Osteoblast (primary cell): ENCODE measurements at places on chromosomes 2 and 18. TPM values are rescaled to one million over a fixed set of nuclear protein-coding genes. Genes with fewer than 3 reads are reported as not detected.

DNA sequence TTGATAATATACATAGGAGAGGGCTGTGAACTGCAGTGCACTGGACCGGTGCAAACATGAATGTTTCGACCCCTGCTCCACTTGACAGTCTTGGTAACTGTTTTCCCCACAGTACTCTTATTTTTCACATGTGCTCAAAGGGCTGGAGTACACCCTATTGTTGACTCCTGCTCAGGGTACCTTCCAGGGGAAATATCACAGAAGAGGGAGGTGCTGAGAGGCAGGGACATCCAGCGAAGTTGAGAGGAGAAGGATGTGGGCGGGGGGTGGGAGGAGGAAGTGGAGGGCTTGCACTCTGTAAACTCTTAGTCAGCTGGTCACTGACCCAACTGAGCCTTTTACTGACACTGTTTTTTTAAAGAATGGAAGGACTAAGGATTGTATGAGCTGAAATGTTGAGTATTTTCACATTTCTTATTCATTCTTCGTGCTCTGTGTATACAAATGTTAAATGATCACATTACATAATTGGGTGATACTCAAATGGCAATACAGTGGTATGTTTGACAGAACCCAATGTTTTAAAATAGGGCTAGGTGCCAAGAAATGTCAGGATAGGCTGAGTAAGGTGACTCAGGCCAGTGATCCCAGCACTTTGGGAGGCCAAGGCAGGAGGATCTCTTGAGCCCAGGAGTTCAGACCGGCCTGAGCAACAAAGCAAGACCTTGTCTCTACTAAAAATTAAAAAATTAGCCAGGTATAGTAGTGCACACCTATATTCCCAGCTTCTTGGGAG, 10.0 kb downstream of the INPP4A start:
- peak; percentile 88 for DNase-seq
- no peak overlapping the region for H3K4me3 ChIP-seq
- H3K4me1 ChIP-seq, result peaks cover 34% of the 10 kb centered on the region
- peak overlapping the region; percentile 71 for H3K27ac ChIP-seq
- no peaks in the 10 kb centered on the region for H3K36me3 ChIP-seq

The MAPK4 gene
- not detected in 2 replicates for total RNA-seq

DNA sequence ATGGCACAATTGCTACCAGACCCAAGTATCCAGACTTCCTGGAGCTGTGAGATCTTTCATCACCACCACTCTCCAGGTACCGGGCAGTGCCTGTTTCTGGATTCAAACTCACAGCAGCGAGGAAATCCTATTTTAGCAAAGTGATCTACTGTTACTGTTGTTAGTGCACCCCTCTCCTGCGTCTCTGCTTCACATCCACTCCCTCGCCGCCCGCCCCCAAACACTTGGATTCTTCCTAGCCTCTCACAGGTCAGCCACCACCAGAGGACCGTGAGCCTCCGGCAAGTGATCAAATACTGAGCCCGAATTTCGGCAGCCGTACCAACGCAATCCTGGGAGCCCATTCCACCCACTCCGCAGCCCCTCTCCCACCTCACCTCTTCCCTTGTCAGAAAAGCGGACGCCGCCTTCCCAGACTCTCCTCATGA, 519 bp downstream of the METTL4 start:
- H3K36me3 ChIP-seq, result peaks cover 12% of the 10 kb centered on the region
- peak overlapping the region; percentile 99 for H3K27ac ChIP-seq
- no peaks in the 10 kb centered on the region for H3K27me3 ChIP-seq
- H3K4me3 ChIP-seq, result peak overlapping the region; percentile 93
- DNase-seq, result peak; percentile 74
- peaks cover 28% of the 10 kb centered on the region for H3K4me1 ChIP-seq

DNA sequence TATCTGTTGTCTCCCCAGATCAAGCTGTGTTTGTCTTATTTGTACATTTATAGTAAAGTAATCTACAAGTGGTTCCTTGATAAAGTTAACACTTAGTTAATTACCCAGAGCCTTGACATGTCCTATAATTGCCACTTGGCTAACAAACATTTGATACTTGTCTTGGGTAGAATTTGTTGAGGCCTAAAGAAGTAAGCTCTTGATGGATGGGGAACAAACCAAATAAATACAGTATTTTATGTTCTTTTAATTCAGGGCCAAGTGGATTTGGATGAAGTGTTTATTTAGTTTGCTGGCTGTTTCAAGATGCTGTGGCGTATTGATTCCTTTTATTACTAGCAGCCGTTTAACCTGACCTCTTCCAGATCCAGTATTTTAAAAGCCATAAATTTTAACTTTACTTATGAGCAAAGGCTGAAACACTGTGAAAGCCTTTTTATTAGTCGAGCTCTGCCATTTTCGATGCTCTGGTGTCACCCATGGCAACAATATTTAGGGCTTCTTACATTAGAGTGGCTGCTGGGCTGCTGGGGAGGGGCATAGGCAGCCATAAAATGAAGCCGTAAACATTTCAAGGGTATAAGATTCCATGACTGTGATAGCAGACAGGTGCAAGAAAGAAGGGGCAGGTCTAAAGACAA, 401.6 kb upstream of the NRP2 start:
- H3K4me1 ChIP-seq, result no peaks in the 10 kb centered on the region
- no peaks in the 10 kb centered on the region for H3K36me3 ChIP-seq
- no peaks in the 10 kb centered on the region for H3K27me3 ChIP-seq
- no peak overlapping the region for H3K27ac ChIP-seq
- no peak overlapping the region for H3K4me3 ChIP-seq

- no peak overlapping the region for H3K27ac ChIP-seq
- H3K36me3 ChIP-seq, result no peaks in the 10 kb centered on the region
- no peak overlapping the region for H3K4me3 ChIP-seq
- H3K27me3 ChIP-seq, result no peaks in the 10 kb centered on the region
- DNase-seq, result no peak
- H3K4me1 ChIP-seq, result no peaks in the 10 kb centered on the region
Measured at GRCh38 chr2:7626139-7626537, 708.9 kb downstream of the RNF144A start.

DNA sequence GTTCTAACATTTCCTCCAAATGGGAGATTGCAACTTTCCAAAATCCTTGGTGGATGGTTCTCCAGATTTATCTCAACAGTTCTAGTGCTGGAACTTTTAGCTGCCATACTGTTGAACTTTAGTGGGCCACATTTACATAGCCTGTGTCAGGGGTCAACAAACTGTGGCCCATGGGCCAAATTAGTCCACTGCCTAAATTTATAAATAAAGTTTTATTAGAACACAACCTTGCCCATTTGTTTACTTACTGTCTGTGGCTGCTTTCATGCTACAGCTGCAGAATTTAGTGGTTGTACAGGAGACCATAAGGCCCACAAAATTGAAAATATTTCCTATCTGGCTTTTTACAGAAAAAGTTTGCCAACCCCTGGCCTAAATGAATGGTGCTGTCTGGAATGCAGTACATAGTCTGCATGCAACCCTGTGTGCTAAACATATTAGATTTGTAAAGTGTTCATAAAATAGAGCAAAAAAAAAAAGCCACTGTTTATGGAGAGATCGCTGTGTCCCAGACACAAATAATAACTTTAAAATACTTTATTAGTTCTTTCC, 30.3 kb downstream of the MGAT5 start:
- H3K27ac ChIP-seq, result no peak overlapping the region
- no peak for DNase-seq
- H3K4me3 ChIP-seq, result no peak overlapping the region
- H3K36me3 ChIP-seq, result no peaks in the 10 kb centered on the region
- no peaks in the 10 kb centered on the region for H3K27me3 ChIP-seq
- H3K4me1 ChIP-seq, result peaks cover 5% of the 10 kb centered on the region
